ENCODE measurements at places on chromosomes 1 and 21. TPM values are rescaled to one million over a fixed set of nuclear protein-coding genes. Genes with fewer than 3 reads are reported as not detected.

DNA sequence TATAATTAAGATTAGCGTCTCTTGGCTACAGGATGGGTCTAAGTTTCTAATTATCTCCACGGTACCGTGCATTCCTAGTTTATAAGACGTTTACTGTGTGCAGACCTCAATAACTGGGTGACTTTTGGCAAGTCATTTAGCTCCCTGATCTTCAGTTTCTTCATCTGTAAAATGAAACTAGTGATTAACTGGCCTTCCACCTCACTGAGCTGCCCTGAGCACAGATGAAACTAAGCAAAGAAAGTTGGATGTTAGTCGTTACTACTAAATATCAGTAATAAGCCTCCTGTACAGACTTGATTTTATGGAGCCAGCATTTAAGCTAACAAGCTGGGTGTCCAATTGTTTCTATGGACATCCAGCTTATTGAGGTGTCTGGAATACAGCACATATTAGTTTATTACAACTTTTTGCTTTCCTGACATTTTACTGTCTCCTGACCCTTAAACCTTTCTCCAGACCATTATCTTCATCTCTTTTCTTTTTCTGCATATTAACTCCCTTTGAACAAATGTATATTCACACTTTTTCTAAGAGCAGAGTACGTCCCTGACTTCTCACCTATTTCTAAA is 1.1 kb downstream of the CR2 start:
- DNase-seq: no peak

GRCh38 chr1:247409869-247410544 is 6.0 kb upstream of the NLRP3 start:
- DNase-seq: no peak

- DNase-seq: no peak
Measured at GRCh38 chr1:190754666-190755065, 277.0 kb upstream of the BRINP3 start.

Gene ODR4
- 14.1 TPM for total RNA-seq

Gene SELL
- total RNA-seq: not detected

Gene TFF2
- total RNA-seq: not detected

GRCh38 chr21:25801217-25802014 is 66.6 kb downstream of the GABPA start:
- peak; percentile 67 for DNase-seq

DNA sequence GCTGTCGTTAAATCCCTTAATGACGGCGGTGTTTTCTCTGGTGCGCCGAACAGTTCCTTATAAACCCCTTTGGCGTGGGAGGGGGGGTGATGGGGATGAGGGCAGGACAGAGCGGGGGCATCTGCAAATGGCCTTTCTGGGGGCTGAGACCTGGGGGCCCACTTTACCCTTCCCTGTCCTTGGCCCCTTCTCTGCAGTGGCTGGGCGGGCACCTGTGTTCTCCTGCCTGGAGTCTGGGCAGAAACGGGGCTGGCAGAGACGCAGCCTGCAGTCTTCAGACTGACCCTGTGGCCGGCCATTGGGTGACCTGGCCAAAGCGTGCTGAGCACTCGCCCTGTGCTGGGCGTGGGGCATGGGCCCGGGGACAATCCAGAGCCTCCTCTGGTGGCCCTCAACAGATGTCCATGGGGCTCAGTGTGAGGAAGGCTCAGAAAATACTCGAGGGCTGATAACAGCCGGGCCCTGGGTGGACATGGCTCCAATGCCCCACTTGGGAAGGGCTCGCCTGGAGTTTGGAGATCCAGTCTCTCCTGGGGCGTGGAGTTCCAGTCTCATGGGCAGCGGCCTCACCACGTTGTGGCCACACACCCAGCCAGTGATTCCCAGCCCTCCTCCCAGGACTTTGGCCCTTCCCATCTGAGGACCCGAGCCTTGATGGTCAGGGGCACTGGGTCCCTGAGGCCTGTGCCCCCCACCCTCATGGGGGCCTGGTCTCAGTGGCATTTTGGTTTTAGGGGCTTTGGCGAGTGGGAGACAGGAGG is 50.8 kb upstream of the ACTRT2 start:
- no peak for DNase-seq

Gene VWA5B1
- total RNA-seq: not detected

DNA sequence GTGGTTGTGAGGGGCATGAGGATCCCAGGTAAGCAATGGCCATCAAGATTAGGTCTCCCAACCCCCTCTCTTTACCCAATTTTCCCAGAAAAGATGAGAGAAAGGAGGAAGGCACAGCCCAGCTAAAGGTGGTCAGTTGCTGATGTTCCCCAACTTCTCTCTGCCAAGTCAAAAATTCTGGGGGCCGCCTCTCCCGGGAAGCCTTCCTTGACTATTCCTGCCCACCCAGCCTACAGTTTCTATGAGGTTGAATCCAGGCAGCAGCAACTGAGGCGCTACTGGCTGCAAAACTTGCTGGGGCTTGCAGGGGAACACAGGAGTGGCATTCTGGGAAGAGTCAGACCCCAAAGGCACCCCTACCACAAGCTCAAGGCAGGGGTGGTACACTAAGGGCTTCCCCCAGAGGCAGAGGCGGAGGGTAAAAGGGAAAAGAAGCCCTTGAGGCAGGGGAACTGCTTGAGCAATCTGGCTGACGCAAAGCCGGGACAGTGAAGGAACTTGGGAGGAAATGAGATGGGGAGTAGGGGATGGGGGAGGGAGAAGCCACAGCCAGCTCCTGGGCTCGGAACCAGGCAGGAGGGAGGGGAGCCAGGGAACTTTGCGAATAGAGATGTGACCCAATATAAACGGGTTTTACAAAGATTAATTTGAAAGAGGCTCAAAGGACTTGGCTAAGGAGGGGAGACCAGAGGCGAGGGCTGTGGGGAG is 31.2 kb downstream of the SDC3 start:
- peak; percentile 36 for DNase-seq

DNA sequence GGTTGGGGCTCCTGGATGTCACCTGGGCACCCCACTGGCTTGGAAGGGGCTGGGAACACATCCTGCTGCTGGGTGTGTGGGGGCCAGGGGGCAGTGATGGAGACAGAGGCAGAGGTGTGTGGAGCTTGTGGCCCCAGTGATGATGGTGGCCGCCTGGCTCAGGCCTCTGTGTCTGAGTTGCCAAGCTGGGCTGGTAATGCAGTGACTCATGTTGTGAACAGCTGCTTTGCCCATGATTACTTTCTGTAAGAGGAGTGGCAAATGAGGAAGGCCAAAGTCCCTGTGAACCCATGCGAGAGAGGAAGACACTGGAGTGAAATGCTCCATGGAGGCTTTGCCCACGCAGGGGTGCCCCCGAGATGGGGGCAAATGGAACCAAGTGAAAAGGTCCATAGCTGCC is 86.8 kb downstream of the KCNJ6 start:
- peak; percentile 35 for DNase-seq

- no peak for DNase-seq
Measured at GRCh38 chr1:235051521-235051920, 77.1 kb downstream of the TOMM20 start.

Gene SKI
- 70.1 TPM for total RNA-seq

- peak; percentile 60 for DNase-seq
Measured at GRCh38 chr21:43362321-43362791, 64.6 kb downstream of the SIK1 start.

Gene FHAD1
- total RNA-seq: not detected

GRCh38 chr21:16594191-16594590 is 864.4 kb downstream of the USP25 start:
- DNase-seq: no peak

DNA sequence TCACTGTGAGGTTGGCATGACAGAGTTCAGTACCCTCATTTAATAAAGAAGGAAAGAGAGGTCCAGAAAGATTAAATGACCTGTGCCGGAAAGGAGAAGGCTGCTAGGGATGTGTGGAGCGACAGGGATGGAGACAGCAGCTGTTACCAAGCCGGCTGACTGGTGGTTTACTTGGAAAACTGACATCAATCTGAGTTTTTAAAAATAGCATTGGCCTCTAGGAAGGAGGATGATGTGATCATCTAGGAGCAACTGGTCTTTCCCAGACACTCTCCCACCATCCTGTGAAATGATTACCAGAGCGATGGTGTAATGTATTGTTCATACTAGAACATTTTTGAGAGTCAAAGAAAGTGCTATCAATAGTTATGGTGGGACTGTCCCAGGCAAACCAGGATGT is 154.4 kb downstream of the ZSCAN20 start:
- DNase-seq: no peak

Gene KCNK1
- not detected for total RNA-seq

GRCh38 chr1:71223641-71224340 is 143.0 kb upstream of the ZRANB2 start:
- no peak for DNase-seq

- no peak for DNase-seq
Measured at GRCh38 chr1:173894189-173894588, 22.9 kb downstream of the SERPINC1 start.

GRCh38 chr1:3060127-3060526 is 8.9 kb upstream of the PRDM16 start:
- DNase-seq: no peak

Gene SPRR2A
- total RNA-seq: not detected

- peak; percentile 49 for DNase-seq
Measured at GRCh38 chr1:184691719-184692324, 62.8 kb downstream of the EDEM3 start.

Gene LDLRAD1
- total RNA-seq: not detected

DNA sequence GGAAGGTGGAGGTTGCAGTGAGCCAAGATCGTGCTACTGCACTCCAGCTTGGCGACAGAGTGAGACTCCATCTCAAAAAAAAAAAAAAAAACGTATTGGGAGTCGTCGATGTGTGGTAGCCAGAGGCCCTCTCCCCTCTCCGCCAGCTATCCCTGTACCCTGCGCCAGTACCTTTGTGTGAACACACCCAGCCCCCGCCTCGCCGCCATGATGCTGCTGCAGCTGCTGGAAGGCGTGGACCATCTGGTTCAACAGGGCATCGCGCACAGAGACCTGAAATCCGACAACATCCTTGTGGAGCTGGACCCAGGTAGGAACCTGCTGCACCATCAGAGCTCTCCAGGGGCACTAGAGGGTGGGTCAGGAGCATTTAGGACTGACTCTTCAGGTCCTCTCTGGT is 12.2 kb downstream of the PINK1 start:
- DNase-seq: no peak

DNA sequence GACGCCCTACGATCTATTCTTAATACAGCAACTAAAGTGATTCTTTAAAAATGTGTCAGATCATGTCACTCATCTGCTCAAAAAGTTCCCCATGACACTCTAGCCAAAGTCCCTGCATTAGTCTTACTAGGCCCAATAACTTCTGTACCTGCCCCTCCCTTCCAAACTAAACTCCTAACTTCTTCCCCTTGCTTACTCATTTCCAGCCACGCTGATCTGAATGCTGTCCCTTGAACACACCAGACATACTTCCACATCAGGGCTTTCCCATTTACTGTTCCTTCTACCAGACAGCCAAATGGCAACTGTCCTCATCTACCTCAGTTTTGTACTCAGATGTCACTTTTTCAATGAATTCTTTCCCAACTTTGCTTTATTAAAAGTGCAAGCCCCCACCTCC is 1.2 kb downstream of the PPT1 start:
- no peak for DNase-seq

DNA sequence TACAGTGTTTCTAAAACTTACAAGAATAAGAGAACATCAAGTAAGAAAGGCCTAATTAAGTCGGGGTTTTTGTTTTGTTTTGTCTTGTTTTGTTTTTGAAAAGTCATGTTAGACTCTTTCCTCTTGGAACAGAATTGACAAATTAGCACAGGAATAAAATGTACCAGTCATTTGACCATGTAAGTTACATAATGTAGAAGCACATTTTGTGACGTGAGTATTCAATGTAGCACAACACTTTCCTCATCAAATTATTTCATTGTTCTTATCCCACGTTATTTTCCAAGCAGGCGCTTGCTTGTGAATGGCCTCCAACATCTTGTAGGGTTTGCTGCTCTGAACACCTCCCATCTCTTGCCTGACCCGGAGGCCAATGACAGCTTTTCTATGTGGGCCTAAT is 34.7 kb upstream of the DNASE2B start:
- DNase-seq: no peak

DNA sequence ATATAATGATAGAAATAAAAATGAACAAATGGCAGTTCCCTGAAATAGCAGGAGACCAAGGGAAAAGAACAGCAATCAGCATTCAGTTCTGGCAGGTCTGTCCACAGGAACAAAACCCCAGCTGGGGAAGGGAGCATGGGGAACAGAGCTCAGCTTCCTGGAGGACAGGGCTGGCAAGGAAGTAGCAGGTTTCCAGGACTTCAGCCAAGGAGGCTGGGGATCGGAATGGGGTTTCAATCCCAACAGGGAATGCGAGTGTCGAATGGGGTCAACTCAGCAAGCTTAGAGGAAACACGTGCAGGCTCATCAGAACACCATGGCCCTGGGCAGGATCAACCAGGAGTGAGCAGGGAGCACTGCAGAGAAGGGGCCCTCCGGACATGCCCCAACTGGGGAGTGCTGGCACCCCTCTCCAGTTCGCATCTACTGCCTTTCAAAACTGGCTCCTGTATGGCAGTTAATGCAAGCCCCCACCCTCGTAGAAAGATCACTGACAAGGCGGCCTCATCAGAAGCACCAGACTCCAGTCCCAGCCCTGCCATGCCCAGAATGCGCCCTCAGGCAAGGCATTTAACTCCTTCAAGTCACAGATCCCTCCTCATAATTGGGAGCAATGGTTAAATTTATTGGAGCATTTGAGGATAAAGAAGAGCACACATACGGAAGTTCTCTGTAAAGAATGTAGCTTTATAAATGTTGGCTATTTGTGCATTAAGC is 72.4 kb downstream of the SEC16B start:
- DNase-seq: no peak

DNA sequence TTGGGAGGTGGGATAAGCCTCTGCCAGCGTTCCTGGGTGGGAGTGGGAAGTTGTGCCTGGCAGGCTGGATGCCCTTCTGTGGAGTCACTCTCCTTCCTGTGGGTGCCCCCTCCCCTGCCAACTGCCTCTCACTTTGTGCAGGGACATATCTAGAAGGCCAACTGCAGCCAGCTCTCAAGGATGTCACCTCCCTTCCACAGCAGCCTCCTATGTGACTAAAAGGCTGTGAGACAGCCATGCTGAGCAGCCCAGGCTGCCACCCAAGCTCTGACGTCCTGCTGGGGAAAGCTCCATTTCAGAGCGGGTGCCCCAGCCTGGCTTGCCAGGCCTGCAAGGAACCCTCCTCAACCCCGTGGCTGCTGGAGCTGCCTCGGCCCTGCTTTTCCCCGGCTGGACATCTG is 19.6 kb upstream of the SLC26A9 start:
- DNase-seq: no peak
